ENCODE measurements at places on chromosomes 7 and 10.

DNA sequence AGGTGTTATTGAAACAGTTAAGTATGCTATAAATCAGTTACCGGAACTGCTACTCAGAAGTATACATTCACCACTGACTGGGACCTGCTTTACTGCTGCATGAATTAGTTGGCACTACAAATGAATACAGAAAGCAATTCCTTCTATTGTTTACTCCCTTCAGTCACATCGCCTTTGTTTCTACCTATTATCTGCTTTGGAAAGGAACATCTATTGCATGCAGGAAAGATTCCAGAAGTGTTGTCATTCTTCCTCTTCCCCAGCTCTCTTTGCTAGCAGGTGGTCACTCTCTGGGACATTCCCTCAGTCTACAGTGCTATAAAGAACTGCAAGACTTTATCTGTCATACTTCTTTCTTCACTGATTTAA is 131.3 kb downstream of the ANK3 start:
- DNase-seq = no peak

- no peak for DNase-seq
These were observed 62.4 kb downstream of the THNSL1 start for GRCh38 chr10:25078658-25079431.

DNA sequence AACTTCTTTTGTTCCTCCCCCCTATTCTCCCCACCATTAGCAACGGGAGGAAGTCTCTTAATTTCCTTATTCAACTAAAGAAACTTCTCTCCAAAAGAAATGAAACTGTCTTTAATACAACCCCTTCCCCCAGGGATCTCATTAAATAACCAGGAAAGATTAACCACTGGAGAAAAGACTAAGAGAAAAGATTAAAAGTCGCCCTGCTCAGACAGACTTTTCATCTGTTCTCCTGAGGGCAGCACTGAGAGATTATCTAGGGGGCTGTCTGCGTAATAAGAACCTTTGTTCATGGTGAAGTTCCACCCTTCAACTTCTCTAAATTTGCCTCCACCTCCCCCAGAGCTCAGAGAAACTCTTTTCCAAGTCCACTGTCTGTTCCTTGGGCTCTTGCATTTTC is 105.5 kb downstream of the HGF start:
- no peak for DNase-seq

DNA sequence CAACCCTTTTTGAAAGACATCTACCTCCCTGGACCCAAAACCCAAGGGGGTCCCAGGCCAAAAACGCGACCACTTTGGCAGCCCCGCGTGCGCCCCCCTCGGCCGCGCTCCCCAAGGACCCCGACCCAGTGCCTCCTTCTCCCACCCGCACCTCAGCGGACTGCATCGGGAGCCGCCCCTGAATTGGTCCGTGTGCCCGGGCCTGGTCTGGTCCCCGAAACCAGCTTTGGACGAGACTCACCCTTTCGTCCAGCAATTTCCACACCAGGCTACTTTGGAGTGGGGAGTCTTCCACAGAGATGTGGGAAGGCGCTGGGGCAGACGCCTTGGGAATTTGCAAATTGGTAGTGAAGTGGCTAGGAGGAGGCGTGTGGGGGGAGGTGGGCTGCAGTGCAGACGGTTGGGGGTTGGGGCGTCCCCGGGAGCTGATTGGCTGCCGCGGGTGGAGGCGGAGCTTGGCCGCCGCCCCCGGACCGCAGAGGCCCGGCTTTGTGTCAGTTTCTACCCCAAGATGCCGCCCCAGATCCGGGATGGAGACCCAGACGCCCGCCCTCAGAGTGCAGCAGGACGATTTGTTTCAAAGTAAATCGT is 16.9 kb downstream of the TCAF1 start:
- no peak for DNase-seq

DNA sequence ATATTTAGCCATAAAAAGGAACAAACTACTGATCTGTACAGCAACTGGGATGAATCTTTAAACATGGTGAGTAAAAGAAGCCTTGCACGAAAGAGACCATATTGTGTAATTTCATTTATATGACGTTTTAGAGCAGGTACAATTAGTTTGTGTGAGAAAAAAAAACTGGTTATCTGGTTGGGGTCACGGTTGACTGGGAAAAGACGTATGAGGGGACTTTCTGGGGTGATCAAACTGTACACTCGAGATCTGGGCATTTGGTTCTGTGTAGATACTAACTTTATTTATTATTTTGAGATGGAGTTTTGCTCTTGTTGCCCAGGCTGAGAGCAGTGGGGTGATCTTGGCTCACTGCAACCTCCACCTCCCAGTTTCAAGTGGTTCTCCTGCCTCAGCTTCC is 4.2 kb downstream of the PRKRIP1 start:
- no peak for DNase-seq

GRCh38 chr7:141444961-141445360 is 106.2 kb upstream of the AGK start:
- no peak for DNase-seq

DNA sequence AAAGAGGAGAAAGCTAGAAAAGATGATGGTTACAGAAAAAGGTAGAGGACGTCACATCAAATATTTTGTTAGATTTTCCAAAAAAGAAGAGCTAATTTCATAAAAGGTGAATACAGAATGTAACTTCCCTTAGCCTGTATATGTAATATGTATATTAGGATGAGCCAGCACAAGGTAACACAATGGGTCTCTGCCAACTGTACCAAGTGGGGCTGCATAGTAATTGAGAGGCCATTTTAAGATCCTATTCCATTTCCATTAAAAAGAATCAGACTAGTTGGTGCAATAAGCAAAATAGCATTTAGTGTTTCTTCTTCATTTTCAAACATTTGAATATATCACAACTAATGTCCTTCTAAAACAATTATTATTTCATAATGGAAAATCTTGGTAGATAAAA is 134.6 kb downstream of the SEMA3A start:
- DNase-seq = no peak

GRCh38 chr10:16440396-16441133 is 3.8 kb downstream of the PTER start:
- DNase-seq = no peak

DNA sequence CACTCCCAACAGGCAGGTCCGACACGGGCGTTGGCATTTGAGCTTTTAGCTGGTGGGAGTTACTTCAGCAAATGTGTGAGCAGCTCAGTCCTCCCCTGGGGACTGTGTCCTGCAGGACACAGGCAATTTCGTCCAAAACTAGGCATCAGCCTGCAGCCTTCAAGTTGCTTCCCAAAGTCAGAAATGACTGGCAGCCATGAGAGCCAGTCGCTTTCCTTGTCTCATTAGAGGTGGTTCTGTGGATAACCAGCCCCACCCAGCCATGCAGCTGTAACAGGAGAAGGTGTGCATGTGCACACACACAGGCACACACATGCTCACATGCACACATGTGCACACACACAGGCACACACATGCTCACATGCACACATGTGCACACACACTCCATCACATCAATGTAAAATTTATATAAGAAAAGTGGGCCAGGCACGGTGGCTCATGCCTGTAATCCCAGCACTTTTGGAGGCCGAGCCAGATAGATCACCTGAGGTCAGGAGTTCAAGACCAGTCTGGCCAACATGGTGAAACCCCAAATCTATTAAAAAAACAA is 138.8 kb upstream of the TCERG1L start:
- no peak for DNase-seq
